Neural crest cell (in vitro differentiated cells): ENCODE measurements at places on chromosomes 16 and 17. TPM values are rescaled to one million over a fixed set of nuclear protein-coding genes. Genes with fewer than 3 reads are reported as not detected.

The NXN gene
- 75.9 and 76.4 TPM in 2 replicates for total RNA-seq

The CMTM2 gene
- total RNA-seq, result 0.54 and 0.75 TPM in 2 replicates

DNA sequence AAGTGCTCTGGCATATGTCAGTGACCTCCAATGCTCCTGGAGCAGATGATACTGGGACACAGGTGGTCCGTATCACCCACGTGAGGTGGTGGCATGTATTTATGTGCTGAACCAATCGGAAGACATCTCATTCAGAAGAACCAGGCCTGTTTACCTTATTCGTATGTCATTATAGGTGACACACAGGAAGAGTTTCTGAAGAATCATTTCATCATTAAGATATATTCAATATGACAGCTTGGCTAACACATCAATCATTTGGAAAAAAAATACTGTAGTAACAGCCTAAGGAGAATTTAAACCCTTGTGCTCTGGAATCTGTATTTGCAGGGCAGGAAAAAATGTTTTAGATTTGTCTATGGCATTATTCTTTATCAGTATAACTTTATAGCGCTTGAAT, 44.6 kb downstream of the RBFOX1 start:
- no peaks in the 10 kb centered on the region for H3K36me3 ChIP-seq
- peaks cover 5% of the 10 kb centered on the region for H3K27me3 ChIP-seq
- H3K4me3 ChIP-seq, result no peak overlapping the region

- H3K36me3 ChIP-seq, result no peaks in the 10 kb centered on the region
- DNase-seq, result no peak
- H3K27ac ChIP-seq, result no peak overlapping the region
- no peaks in the 10 kb centered on the region for H3K27me3 ChIP-seq
- H3K4me3 ChIP-seq, result no peak overlapping the region
Observed at GRCh38 chr16:81900456-81900855, 110.8 kb downstream of the SDR42E1 start.

The UBALD2 gene
- total RNA-seq, result 18.8 and 21.5 TPM in 2 replicates

GRCh38 chr17:46158323-46159296, 34.6 kb downstream of the KANSL1 start:
- peaks cover 8% of the 10 kb centered on the region for H3K36me3 ChIP-seq
- H3K27me3 ChIP-seq, result no peaks in the 10 kb centered on the region
- peak overlapping the region; percentile 52 for H3K27ac ChIP-seq
- H3K4me3 ChIP-seq, result no peak overlapping the region
- no peak for DNase-seq

The KRTAP4-3 gene
- not detected in 2 replicates for total RNA-seq

The TBC1D24 gene
- total RNA-seq, result 30.0 and 32.5 TPM in 2 replicates

GRCh38 chr17:35537601-35538141, at the start of gene SLFN12L:
SLFN12L (minus strand) TSS chr17:35537678; CDS start chr17:35522364, 15,314 bp downstream.
- H3K36me3 ChIP-seq, result no peaks in the 10 kb centered on the region
- no peak within 1 kb of the TSS for H3K27ac ChIP-seq
- H3K4me3 ChIP-seq, result no peak within 1 kb of the TSS

The TBC1D3H gene
- total RNA-seq, result not detected in 2 replicates

The QPRT gene
- total RNA-seq, result 77.3 and 79.5 TPM in 2 replicates

The GAST gene
- total RNA-seq, result not detected in 2 replicates

GRCh38 chr17:20206068-20206467, 196.9 kb downstream of the SPECC1 start:
- H3K36me3 ChIP-seq, result peaks cover 16% of the 10 kb centered on the region
- H3K4me1 ChIP-seq, result peaks cover 4% of the 10 kb centered on the region
- no peak overlapping the region for H3K4me3 ChIP-seq

DNA sequence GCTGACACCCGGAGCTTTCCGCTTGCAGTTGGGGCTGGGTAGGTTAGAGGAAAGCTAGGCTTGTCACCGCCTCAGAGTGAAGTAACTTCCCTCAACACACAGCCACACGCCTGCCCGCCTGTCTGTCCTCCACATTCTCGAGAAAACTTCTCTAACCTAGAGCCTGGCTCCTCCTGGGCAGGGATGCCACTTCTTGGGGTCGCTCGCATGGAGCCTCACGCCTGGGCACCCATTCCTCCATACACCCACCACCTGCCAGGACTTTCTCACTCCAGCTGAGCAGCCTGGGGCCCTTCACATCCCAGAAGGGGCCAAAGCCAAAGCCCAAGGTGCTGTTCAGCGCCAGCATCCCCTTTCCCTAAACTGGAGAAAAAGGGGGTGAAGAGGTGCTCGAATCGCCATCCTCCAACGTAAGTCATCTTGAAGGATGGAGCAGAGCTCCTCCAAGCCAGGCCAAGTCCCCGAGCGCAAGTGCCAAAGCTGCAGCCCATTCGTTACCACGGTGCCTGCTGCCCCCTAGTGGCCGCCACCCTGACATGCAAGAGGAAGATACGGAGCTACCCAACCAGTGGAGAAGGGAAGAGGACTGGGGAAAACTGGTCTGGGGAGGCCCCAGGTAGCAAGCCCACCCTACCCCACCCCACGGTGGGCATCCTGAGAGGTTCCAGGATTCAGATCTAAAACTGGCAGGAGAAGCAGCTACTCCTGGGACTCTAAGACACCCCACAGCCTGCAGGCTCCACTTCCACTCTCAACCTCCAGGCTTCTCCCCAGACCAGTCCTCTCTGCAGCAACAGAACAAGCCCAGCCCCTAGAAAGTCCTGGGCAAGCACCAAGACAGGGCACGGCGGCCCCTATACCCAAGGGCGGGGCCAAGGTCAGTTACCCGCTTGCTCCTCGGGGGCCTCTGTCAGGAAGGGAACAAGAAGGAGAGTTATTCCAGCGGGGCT, 63.1 kb downstream of the MYO18A start:
- H3K36me3 ChIP-seq, result no peaks in the 10 kb centered on the region
- peaks cover 4% of the 10 kb centered on the region for H3K4me1 ChIP-seq
- no peak overlapping the region for H3K27ac ChIP-seq
- peak; percentile 80 for DNase-seq

- no peak overlapping the region for H3K4me3 ChIP-seq
- peaks cover 2% of the 10 kb centered on the region for H3K36me3 ChIP-seq
- H3K27ac ChIP-seq, result no peak overlapping the region
- H3K27me3 ChIP-seq, result no peaks in the 10 kb centered on the region
Observed at GRCh38 chr17:69134112-69134511, 7.6 kb downstream of the ABCA6 start.

DNA sequence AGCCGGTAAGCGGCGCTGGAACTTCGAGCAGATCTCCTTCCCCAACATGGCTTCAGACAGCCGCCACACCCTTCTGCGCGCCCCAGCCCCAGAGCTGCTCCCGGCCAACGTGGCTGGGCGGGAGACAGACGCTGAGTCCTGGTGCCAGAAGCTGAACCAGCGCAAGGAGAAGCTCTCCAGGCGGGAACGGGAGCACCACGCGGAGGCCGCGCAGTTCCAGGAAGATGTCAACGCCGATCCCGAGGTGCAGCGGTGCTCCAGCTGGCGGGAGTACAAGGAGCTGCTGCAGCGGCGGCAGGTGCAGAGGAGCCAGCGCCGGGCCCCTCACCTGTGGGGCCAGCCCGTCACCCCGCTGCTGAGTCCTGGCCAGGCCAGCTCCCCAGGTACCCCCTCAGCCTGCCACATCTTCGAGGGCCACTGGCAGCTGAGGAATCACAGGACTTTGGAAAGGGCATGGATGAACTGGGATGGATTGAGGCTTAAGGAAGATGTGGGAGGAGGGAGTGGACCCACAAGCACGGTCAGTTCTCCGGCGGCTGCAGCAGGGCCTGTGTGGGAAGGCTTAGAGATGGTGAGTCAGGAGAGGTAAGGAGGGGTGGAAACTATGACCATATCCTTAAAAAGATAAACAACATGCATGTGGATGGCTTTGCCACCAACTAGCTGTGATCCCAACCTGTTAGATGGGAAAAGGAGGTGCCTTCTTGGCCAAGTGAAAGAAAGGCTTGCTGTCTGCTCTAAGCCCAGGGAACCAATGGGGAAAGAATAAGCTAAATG, 3.4 kb upstream of the LLGL2 start:
- H3K4me1 ChIP-seq, result peaks cover 18% of the 10 kb centered on the region
- peaks cover 8% of the 10 kb centered on the region for H3K36me3 ChIP-seq
- peak overlapping the region; percentile 48 for H3K4me3 ChIP-seq
- no peak for DNase-seq
- H3K27ac ChIP-seq, result no peak overlapping the region

DNA sequence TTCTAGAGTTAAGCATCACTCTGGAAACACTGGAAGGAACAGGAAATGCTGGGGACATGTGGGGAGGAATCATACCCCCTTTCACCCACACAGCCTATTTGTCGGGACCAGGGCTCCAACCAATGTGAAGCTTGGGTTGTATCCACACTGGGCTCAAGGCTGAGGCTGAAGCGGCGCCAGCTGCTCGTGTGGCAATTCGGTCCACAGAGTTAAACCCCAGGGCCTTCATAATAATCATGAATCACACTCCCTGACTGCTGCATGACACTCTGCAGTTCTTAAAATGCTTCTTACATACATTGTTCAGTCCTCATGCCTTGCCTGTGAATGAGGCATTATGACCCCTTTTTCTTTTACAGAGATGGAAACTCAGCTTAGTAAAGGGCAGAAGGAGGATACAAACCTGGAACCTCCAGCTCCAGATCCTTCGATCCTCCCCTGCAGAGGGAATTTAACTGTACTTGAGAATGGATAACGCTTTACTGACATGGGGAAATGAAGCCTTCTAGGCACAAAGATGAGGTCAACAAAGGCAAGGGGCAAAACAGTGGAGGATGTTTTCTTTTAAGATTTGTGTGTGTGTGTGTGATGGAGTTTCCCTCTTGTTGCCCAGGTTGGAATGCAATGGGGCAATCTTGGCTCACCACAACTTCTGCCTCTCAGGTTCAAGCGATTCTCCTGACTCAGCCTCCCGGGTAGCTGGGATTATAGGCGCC, 72.7 kb downstream of the SOX9 start:
- H3K36me3 ChIP-seq, result peaks cover 2% of the 10 kb centered on the region
- no peaks in the 10 kb centered on the region for H3K4me1 ChIP-seq
- H3K27ac ChIP-seq, result no peak overlapping the region

DNA sequence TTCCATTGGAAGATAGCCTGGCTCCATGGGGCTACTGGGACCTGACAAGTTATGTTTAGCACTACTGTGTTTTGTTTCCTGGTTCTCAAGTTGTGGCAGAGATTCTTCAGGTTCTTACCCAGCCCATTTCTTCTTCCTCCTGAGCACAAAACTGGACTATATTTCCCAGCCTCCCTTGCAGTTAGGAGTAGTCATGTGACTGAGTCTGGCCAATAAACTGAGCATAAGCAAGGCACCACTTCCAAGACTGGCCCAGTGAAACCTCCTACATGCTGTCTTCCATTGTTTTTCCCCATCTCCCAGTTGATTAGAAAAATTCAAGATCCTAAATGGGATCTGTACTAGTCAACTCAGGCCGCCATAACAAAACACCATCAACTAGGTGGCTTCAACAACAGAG, 28.2 kb upstream of the RBBP6 start:
- peaks cover 30% of the 10 kb centered on the region for H3K27me3 ChIP-seq
- H3K27ac ChIP-seq, result no peak overlapping the region
- no peaks in the 10 kb centered on the region for H3K36me3 ChIP-seq
- no peak overlapping the region for H3K4me3 ChIP-seq
- H3K4me1 ChIP-seq, result peaks cover 6% of the 10 kb centered on the region

DNA sequence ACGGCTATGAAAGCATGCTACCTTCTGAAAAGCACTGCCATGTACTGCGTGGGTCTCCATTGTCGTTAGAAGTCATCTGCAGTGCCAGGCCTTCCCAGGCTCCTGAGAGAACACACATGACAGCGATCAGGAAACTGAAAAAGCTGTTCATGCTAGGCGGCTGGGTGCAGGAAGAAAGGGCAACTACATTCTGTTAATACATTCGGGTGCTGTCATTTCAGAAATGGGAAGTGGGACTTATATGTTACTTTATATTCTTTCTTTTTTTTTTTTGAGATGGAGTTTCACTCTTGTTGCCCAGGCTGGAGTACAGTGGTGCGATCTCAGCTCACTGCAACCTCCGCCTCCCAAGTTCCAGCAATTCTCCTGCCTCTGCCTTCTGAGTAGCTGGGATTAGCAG, 19.9 kb downstream of the CFAP20 start:
- H3K27ac ChIP-seq, result no peak overlapping the region
- H3K4me3 ChIP-seq, result no peak overlapping the region
- no peaks in the 10 kb centered on the region for H3K27me3 ChIP-seq
- peaks cover 55% of the 10 kb centered on the region for H3K4me1 ChIP-seq
- H3K36me3 ChIP-seq, result peaks cover 14% of the 10 kb centered on the region

DNA sequence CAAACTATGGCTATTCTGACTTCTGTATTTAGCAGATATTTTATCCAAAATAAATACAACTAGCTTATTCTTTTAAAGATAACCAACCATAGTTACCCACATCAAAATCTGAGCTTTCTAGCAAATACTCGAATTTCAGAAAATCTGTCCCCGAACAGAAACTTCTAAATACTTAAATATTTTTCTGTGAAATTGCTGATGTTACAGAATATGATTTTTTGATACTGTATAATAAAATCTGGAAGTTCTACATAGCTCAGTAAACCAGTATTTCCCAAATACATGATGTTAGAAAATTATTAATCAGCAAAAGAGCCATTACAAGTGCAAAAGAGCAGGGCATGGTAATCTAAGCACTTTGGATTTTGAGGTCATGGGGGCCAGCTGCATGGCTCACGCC, 114.9 kb downstream of the CDH8 start:
- no peak overlapping the region for H3K4me3 ChIP-seq
- H3K27me3 ChIP-seq, result no peaks in the 10 kb centered on the region
- no peak overlapping the region for H3K27ac ChIP-seq
- peaks cover 6% of the 10 kb centered on the region for H3K4me1 ChIP-seq
